ENCODE measurements at places on chromosomes 7 and 10. TPM values are rescaled to one million over a fixed set of nuclear protein-coding genes. Genes with fewer than 3 reads are reported as not detected.

Gene AGR3
- not detected for total RNA-seq

Gene ARL5B
- total RNA-seq: 9.2 TPM

Gene MUC3A
- total RNA-seq: not detected

Gene BICC1
- 105 TPM for total RNA-seq

Gene IL15RA
- total RNA-seq: 13.8 TPM

Gene PRF1
- total RNA-seq: not detected

Gene AQP1
- total RNA-seq: 3.8 TPM

Gene PRR15
- 4.2 TPM for total RNA-seq

Gene BLNK
- total RNA-seq: not detected

Gene TRIM50
- not detected for total RNA-seq

Gene ARID5B
- total RNA-seq: 62.0 TPM

Gene NEUROG3
- total RNA-seq: not detected

Gene NANOS1
- 1.7 TPM for total RNA-seq

Gene FAM131B
- total RNA-seq: 0.94 TPM

Gene SPAM1
- total RNA-seq: not detected

Gene FFAR4
- total RNA-seq: not detected

Gene CHCHD2
- total RNA-seq: 302 TPM

Gene CALML3
- total RNA-seq: not detected

Gene OR6B1
- not detected for total RNA-seq

Gene GPR26
- total RNA-seq: not detected

Gene SCD
- total RNA-seq: 89.5 TPM

Gene ITPRID1
- total RNA-seq: not detected

Gene EIF4EBP2
- 58.3 TPM for total RNA-seq

Gene RHOBTB1
- total RNA-seq: 8.9 TPM

Gene BMI1
- total RNA-seq: 54.5 TPM

Gene PAX2
- total RNA-seq: not detected

Gene STEAP4
- 40.5 TPM for total RNA-seq

Gene HOXA7
- not detected for total RNA-seq

Gene FOXP2
- 2.7 TPM for total RNA-seq

Gene BAMBI
- 12.0 TPM for total RNA-seq

Gene TACC2
- total RNA-seq: 6.4 TPM

Gene UROS
- 58.9 TPM for total RNA-seq

Gene TLL2
- total RNA-seq: 0.98 TPM

Gene TET1
- 3.6 TPM for total RNA-seq

Gene GIMAP8
- 0.62 TPM for total RNA-seq

Gene EPO
- total RNA-seq: not detected

Gene SFRP4
- total RNA-seq: 1.5 TPM

Gene HDAC9
- 1.1 TPM for total RNA-seq

Gene OR2A7
- total RNA-seq: 0.20 TPM

Gene AS3MT
- not detected for total RNA-seq

Gene AASS
- total RNA-seq: 11.7 TPM

Gene SORCS1
- not detected for total RNA-seq

Gene SYT15B
- total RNA-seq: not detected

Gene CALY
- not detected for total RNA-seq

Gene SFTPD
- not detected for total RNA-seq

Gene BET1
- 39.8 TPM for total RNA-seq

Gene TRPV5
- total RNA-seq: not detected

Gene WNT2
- not detected for total RNA-seq

Gene IQUB
- total RNA-seq: 0.12 TPM

All from cardiac ventricle fibroblast (primary cell).